ENCODE measurements at places on chromosomes 2 and 18.

GRCh38 chr2:207873794-207874193 lies 104.1 kb upstream of the FZD5 start:
- DNase-seq = no peak

DNA sequence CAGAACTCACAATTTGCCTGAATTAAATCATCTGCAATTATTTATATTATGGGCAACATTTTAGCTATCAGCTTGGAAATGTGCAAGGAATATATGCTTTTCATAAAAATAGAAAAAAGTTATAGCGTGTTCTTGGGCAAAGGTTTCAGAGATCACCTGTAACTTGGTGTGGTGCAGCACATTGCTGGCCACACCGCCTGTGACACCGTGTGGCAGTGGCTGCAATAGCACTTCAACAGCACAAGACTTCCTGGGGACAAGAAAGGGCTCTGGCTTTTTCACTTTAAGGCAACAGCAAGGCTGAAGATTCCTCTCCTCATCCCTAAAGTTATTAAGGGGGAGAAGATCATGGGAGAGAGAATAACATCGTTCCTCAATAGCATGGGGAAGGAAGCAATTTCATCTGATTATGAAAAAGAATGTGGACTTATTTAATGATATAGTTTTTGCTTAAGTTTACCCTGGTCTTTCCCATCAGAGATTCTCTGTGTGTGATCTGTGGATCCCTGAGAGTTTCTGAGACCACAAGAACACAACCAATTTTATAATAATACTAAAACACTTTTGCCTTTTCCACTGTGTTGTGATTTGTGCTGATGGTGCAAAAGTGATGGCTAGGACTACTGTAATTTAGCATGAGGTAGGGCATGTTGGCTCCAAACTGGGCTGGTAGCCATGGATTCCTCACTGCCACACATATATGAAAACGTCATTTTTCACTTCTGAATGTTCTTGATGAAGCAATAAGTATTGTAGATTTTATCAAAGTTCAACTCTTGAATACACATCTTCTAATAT lies 15.0 kb upstream of the SERPINB3 start:
- DNase-seq = no peak

- DNase-seq = no peak
Measured at GRCh38 chr2:61920548-61920947, 15.1 kb downstream of the COMMD1 start.

DNA sequence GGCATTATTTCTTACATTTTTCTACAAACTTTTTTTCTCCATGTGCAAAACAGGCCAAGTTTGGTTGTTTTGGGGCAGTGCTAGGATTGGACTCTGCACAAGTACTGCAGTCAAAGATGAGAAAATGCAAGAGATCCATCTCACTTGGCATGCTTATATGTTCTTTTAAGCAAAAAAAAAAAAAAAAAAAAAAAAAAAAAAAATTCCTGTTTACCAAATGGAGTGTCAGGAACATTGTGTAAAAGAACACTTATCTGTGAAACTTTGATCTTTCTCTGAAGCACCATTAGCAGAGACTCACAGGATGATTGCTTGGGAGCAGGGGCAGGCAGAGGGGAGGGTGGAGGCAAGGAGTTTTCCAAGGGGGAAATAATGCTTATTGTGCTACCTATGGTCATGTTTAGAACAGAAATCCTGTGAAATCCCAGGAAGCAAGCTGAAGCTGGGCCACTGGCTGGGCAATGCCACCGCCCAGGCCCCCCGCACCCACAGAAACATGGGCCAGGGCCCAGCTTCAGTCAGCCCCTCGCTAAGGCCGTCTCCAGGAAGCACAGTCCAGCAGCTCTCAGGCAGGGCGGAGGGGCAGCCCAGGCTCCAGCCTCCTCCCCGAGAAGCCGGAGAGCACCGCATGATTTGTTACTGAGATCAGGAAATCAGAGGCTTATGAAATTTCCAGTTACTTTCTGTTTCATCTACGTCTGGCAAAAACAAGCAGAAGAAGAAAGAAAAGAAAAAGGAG lies 229.4 kb downstream of the ZNF516 start:
- no peak for DNase-seq

- no peak for DNase-seq
Measured at GRCh38 chr2:127051116-127052056, 55.6 kb downstream of the BIN1 start.

DNA sequence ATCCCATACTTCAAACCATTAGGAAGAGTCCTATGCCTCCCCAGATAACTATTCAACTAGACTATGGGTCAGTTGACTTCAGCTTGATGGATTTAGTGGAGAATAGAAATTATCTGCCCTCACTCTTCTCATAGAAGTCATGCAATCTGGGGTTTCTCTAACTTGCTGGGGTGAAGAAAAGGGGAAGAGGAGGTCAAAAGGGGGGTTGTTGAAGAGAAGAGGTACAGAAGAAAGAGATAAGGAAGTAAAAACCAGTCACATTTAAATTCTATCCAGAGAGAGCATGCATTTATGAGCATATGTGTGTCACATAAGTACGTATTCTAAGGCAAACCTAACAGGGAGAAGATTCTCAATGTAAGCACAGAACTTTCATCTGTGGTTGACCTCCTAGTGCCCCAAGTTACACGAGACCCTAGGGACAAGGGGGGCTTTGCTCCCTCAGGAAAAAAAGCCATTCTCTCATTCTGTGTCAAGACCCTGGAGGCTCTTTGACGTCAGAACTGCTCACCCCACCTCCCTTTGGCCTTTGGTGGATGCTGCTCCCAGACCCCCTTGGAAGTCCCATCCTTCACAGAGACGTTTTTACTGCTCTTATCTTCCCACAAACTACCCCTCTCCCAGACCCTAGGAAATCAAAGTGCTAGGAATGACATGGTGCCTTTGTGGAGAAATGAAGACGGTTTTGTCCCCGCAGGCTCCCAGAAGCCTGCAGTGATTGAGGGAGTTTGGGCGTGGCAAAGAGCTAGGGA lies 236.8 kb upstream of the TNP1 start:
- DNase-seq = no peak

GRCh38 chr18:61502472-61502871 lies 169.2 kb downstream of the CDH20 start:
- no peak for DNase-seq

GRCh38 chr18:58618822-58619595 lies 9.9 kb downstream of the ALPK2 start:
- no peak for DNase-seq

GRCh38 chr2:31523871-31524492 lies 56.8 kb downstream of the SRD5A2 start:
- peak; percentile 38 for DNase-seq

DNA sequence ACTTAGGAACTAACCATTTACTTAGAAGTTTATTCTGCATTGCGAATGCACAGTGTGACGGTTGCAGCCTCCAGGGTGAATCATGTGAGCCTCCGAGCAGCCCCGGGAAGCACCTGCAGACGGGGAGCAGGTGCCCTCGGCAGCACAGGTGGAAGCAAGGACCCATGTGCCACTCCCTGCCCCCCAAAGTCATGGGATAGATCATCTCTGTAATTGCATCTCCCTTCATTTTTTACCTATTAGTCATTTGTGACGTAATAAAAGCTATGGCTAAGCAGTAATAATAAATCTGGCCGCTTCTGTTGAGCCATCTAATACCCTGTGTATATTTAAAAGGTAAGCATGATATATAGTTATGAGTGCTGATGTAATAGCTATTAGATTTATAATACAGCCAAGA lies 97.2 kb downstream of the PTGR3 start:
- no peak for DNase-seq

DNA sequence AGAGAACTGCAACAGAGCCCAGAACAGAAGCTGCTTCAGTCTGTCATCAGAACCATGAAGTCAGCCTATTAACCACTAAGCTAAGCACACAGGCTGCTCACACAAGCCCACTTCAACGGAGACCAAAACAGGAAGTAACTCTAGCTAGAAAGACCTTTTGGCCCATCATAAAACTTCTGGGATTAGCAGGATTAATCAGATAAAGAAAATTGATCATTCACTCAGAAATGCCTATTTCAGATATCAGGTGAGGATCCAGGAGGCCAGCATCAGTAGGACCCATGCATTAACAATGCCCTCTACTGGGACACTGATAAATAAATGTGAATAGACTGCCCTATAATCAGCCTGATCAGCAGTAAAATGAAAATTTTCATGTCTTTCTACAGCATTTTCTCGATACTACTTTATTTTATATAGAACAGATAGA lies 101.4 kb downstream of the WDPCP start:
- DNase-seq = no peak

- no peak for DNase-seq
Measured at GRCh38 chr2:102117472-102117858, 25.1 kb upstream of the IL1R1 start.

GRCh38 chr18:634551-635045 lies 22.9 kb upstream of the TYMS start:
- DNase-seq = no peak

DNA sequence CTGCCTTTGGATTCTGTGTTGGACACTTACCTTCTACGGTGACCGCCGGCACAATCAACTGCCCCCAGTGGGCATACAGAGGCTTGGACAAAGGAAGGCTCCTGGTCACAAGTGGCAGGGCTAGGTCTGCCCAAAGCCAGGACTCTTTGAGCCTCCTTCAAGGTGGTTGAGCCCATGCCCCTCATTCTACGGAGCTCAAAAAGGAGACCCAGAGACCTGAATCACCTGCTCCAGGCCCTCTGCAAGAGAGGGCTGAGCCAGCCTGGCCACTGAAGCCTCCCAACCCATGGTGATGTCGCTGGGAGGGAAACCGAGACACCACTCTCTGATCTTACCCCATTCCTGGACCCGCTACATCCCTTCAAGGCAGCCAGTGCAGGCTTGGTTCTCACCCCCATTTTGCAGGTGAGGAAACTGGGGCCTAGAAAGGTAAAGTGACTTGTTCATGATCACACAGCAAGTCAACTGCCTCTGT lies 87.9 kb downstream of the INHBB start:
- no peak for DNase-seq

Measured in stimulated activated CD4-positive, alpha-beta T cell treated with anti-CD3 and anti-CD28 coated beads, Interleukin-4, amount 100 ng/mL, for 1 hour (primary cell).